IMR-90 (cell line): ENCODE measurements at places on chromosomes 2 and 18.

DNA sequence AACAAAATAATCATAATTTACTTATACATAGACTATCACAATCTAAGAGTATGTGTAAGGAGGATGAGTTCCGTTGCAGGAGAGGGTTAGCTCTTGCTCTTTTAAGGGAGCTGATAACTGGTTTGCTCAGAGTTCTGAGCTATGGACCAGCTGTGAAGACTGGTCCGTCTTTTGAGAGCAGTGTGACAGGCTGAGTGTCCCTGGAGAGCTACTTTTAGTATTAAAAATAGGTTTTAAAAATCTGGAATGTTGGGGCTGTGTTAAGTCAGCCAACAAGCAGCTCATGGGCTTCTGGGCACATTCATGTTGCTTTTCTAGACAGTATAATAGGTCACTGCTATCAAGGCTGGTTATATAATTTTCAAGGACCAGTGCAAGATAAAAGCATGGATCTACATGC lies 41.5 kb upstream of the TMEM131 start:
- no peak for DNase-seq

GRCh38 chr2:214341646-214342045 lies 69.2 kb upstream of the VWC2L start:
- peak; percentile 3 for DNase-seq

DNA sequence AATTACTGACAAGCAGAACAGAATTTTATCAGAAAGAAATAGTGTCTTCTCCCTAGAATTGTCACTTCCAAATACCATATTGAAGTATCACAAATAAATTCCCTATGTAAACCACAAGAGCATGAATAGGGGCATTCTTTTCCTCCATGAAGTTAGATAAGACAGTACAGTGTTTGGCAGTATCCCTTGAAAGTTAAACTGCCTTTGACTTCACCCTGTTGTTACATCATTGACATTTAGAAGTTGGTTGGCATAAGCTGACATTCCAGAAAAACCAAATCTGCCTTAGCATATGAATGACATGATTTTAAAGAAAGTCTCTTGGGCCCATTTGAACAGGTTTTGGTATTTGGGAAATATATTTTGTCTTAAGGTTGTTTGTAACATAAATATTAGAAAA lies 50.2 kb upstream of the OSR1 start:
- DNase-seq: peak; percentile 1

GRCh38 chr2:165435611-165436010 lies 33.9 kb upstream of the CSRNP3 start:
- no peak for DNase-seq

DNA sequence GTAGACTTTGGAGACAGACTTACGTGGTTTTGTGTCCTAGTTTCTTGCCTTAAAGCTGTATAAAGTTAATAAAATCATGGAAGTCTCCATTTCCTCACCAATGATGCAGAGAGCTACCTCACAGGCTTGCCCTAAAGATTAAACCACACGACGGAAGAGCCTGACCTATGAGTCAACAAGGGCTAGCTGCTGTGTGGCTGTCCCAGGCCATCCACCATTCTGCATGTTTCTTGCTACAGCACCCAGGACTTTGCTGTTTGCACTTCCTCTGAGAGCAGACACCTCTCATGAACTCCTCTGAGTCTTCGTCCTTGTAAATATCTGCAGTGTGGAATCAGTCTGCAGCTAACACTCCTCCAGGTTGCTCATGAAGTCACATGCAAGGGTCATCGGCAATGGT lies 160.0 kb upstream of the TRIB2 start:
- DNase-seq: peak; percentile 84

DNA sequence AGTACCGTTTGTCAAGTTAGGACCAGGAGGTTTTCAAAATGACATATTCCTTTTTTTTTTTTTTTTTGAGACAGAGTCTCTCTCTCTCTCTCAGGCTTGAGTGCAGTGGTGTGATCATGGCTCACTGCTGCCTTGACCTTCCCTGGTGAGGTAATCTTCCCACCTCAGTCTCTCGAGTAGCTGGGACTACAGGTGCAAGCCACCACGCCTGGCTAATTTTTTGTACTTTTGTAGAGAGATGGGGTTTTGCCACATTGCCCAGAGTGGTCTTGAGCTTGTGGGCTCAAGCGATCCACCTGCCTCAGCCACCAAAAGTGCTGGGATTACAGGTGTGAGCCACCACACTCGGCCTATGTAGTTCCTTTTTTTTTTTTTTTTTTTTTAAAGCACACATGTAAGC lies 127.9 kb upstream of the SEC11C start:
- DNase-seq: no peak

DNA sequence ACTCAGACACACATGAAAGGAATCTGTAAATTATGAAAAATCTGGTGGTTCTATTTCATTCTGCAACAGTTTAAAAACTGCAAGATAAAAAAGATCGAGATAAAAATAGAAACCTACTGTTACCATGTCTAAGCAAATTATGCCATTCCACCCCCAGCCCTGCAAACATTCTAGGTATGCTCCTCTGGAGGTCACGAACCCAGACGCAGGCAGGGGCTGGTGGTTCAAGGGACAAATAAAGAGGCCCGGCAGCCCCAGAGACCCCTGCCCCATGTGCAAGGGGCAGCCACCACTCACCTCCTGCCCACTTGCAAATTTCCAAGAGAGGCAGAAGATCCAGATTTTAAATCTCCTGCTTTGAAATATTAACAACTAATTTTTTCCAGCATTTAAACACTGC lies 210.5 kb downstream of the ANAPC1 start:
- DNase-seq: no peak

DNA sequence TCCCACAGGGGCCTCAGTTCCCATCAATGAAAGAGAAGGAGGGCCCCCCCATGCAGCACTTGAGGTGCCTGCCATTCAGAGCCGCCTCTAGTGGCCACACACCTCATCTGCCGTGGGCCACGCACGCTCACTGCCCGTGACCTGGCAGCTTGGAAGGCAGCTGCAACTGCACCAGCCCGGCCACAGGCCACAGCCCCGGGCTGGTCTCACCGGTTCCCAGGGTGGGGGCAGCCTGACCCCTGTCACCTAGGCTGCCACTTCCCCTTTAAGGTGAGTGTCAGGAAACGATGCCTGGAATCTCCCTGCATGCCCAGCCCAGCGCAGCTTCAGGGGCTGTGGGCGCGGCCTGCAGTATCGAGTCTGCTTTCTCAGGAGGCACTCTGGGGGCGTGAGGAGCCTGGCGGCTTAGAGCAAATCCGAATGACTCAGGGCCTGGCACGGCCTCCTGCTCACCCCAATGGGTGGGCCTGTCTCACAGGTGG lies 2.6 kb downstream of the MAB21L4 start:
- peak; percentile 36 for DNase-seq

GRCh38 chr2:80113399-80113798 lies 191.2 kb downstream of the LRRTM1 start:
- no peak for DNase-seq

DNA sequence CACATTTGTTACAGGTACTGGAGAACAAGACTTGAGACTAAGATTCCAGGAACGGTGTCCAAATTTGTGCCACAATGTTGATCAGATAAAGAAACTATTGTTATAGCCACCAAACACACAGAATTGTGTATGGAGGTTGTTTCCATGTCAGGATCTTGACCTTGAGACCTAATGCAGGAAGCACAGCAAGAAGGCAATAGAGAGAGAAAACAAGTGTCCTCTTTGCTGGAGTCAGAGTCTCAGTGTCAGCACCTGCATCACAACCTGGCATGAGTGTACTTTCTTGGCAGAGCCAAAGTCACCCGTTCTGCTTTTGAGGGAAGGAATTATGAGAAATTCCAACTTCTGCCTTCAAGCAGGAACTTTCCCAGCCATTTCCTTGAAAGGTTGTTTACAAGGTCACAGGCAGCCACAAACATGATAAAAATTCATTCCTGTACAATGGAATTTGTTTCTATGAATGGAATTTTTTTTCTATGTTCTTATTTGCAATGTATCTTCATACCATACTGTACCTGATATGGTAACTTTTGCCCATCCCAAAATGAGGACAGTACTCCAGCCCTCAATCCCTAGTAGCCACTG lies 118.4 kb downstream of the PKP4 start:
- peak; percentile 3 for DNase-seq

DNA sequence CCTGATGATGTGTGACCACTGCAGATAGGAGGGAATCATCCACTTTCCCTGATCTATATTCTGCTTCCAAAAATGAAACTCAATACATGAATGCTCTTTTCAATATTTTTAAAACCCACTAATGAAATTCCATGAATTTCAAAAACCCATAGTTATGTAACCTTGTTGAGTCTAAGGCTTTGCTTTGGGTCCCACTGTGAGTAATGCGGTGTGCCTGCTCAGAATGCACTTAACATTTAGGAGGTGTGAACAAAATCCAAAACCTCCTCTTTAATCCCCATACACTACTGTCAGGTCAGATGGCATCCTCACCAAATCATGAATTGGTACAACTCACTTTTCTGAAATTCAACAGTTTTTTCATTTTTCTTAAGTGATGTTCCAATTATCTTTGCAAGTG lies 50.4 kb downstream of the CCDC93 start:
- DNase-seq: no peak

DNA sequence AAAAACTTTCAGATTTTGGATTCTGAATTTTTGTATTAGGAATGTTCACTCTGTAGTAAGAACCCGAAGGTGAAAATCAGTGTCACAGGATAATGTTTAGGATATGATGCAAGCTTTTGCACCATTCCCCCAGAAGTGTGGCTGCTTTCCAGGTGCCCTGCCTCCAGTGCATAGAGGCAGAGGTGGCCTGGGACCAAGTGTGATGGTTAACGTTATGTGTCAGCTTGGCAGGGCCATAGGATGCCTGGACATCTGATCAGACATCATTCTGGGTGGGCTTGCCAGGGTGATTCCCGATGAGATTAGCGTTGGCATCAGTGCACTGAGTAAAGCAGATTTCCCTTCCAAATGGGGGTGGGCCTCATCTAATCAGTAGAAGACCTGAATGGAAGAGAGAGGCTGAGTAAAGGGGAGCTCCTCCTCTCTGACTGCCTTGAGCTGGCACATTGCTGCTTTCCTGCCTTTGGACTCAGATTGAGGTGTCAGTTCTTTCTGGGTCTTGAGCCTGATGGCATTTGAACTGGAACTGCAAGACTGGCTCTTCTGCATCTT lies 177.4 kb upstream of the HS6ST1 start:
- DNase-seq: no peak

DNA sequence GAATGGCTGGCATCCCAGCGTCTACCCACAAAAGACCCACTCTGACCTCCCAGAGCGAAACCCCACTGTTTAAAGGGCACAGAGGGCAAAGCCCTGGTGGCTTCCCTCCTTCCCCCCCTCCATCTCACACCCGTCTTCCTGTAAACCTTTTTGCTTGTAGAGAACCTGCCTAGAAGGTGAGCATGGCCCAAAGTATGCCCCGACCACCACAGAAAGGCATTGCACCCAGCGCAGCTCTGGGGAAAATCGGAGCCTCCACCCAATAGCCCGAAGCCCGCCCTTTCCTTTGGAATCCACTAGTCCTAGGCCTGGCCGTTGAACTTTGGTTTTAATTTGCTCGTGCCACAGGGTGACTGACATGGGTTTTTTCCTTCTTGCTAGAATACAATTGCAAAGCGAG lies 22.6 kb downstream of the DIPK1C start:
- DNase-seq: no peak

GRCh38 chr2:120246546-120247300 lies 5.9 kb upstream of the RALB start:
- DNase-seq: peak; percentile 38

DNA sequence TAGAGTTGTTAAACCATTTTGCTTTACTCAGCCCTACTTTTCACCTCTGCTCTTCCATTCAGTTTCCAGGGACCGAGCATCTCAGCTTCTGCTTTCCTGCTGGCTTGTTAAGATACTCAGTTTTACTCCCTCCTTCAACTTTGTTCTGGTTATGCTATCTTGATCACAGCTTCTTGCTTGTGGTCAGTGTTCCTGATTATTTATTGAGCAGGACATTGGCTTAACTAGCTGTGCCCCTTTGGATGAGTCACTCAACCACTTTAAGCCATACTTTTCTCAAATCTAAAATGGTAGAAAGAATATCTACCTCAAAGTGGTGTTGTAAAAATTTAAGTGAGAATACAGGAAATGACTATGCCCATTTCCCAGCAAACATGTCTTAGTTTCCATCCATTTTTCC lies 124.0 kb downstream of the KYNU start:
- peak; percentile 1 for DNase-seq

- peak; percentile 91 for DNase-seq
Measured at GRCh38 chr2:73830871-73831401, 2.2 kb downstream of the STAMBP start.

DNA sequence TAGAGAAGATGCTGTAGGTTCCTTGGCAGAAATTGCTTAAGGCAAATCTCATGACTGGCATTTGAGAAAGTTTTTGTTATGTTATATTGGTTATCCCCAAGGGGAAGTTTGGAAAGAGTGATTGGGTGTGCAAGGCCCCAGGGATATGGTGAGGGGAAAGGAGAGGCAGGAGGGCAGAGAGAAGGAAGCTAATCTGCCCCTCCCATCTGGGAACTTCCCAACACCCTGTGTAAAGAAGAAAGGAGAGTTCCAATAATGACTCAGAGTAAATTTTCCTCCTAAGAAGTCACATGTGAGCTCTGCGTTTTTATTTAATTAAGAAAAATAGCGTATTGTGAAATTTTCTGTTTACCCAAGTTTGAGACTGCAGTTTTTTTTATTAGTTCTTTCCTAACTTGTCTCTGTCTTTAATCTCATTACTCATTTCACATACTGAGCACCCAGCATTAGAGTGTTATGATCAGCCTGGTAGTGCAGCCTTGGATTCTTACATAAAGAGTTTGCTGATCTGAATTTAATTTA lies 3.1 kb upstream of the KYNU start:
- DNase-seq: peak; percentile 95

DNA sequence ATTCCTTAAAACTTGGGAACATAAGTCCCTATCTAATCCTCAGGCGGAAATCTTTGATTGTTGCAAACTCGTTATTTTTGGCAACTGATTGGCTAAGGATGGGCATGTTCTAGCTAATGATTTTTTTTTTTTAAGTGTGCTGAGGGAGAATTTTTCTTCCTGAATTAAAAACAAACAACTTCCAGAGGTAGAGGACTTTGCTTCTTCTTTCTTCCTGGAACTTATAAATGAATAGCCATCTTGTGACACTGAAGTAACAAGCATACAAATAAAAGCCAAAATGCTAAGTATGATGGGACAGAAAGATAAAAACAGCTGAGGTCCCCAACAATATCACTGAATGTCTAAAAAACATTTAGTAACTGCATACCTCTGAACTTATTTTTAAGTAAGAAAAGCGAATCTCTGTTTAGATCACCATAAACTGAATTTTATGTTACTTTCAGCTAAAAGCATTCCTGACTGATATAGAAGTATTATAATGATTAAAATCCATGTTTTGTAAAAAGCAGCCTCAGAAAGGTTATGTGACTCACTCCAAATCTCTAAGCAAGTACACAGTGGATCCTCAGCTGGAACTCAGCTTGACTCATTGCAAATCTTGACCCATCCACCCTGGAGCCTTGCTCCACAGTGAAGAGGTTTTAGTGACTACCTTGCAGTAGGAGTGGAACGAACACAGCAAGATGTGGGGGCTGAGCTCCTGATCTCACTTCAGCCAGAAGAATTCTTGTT lies 344.4 kb downstream of the CLIP4 start:
- peak; percentile 90 for DNase-seq

DNA sequence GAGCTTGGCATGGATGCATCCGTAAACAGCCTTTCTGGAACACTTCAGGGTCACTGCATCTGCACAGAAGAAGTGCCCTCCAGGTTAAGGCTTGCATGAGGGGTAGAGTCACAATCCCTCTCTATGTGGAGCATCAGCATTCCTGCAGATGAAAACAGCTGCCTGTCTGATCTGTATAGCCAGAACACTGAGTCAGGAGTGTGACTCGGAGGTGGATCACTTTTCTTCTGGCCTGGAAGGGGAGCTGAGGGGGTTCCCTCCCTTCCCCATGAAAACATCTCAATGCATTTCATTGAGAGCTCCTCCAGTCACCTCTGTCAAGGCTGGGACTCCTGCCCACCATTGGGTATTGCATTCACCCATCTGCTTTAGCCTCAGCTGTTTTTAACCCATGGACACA lies 72.5 kb upstream of the SERPINE2 start:
- DNase-seq: peak; percentile 76
